ENCODE measurements at places on chromosomes 13 and 19.

DNA sequence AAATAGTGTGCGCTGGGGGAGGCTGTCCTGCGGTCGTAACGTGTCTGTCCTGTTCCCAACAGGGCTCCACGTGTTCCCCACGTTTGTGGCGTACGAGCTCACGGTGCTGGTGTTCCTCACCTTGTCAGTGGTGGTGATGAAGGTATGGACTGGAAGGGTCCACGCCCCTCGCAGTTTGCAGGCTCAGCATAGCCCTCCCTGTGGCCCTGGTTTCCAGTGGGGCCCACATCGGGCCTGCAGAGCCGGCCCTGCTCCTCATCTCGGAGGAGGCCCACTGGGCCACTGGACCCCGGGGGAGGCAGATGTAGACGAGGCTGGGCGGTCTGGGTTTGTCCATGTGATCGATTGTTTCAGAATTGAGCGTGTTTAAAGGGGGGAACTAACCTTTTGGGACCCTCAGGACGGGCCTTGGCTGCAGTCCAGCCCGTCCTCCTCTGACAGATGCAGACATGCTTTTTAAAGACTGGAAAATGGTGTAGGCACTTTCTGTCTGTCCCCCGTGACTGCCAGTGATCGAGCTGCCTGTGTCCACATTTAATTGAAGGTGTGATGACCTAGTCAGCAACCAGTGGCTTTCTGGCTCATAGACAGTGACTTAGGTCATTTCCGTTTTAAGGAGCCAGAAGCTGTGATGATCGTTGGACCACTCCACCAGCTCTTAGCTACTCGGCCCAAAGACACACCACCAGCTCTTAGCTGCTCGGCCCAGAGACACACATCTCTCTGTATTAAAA is 37.1 kb upstream of the TFDP1 start:
- no peak for DNase-seq

- no peak for DNase-seq
These were observed 237.4 kb downstream of the PCDH9 start for GRCh38 chr13:66992719-66993118.

- peak; percentile 34 for DNase-seq
These were observed 3.8 kb downstream of the ATP12A start for GRCh38 chr13:24683838-24684599.

DNA sequence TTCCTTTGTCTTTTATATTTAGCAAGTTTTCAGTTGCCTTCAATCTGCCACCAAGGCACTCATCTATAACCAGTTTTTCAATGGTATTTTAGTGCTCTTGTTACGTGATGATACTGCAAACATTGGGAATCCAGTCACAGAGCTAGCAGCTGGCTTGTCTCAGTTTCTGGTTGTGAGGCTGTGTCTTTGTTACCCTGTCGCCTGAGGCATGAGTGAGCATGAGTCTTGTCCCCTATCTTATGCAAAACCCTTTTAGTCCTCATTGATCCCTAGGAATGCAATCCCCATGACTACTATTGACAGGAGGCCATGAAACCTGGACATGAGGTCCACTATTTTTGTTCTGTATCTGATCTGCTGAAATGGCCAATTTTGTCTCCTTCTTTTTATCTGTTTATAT is 391.0 kb downstream of the LMO7 start:
- no peak for DNase-seq

GRCh38 chr13:35763782-35764123 is 287.3 kb upstream of the MAB21L1 start:
- DNase-seq = no peak

DNA sequence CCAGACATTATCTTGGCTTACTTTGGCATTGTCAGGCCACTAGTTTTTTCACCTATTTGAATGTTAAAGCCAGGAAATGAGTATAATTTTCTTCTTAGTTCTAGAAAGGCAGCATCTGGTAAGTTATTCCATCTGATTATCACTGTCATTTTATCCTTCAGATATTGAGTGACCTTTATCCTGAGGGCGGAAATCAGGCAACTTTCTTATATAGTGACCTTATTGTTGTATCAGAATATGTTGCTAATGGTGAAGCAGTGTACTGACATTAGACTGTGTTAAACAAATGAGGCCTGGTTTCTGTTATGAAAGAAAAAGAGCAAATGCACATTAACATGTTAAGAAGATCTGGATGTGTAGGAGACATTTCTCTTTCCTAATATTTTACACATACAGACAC is 5.4 kb upstream of the NDFIP2 start:
- no peak for DNase-seq

DNA sequence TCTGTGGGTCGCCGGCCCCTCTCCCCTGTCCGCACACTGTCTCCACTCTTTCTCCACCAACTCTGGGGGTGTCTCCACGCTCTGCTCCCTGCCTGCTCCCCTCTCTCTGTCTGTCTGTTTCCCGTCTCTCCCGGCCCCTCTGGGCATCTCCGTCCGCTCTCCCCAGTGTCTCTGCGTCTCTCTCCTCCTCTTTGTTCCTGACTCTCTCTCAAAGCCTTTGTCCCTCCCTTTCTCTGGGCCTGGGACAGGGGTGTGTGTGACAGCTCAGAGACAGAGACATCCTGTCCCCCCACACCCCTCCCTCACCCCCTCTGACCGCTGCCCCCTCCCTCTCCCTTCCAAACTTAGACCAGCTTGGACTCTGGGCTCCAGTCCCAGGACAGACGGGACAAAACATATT is 668 bp upstream of the SBK3 start:
- no peak for DNase-seq
